HCT116 (cell line): ENCODE measurements at places on chromosomes 3 and 15.

- no peaks in the 10 kb centered on the region; the same call in 1 of the 2 replicates for H3K27me3 ChIP-seq
- H3K4me1 ChIP-seq = no peaks in the 10 kb centered on the region
- no peak for DNase-seq
- H3K4me3 ChIP-seq = no peak overlapping the region
- no peak overlapping the region for H3K27ac ChIP-seq
Measured at GRCh38 chr3:131962982-131963381, 71.8 kb downstream of the CPNE4 start.

- no peak for DNase-seq
- H3K36me3 ChIP-seq = no peaks in the 10 kb centered on the region
- no peak overlapping the region for H3K27ac ChIP-seq
- no peak overlapping the region for H3K4me3 ChIP-seq
- H3K4me1 ChIP-seq = no peaks in the 10 kb centered on the region
Measured at GRCh38 chr3:106829206-106829605, 548.0 kb upstream of the CCDC54 start.

DNA sequence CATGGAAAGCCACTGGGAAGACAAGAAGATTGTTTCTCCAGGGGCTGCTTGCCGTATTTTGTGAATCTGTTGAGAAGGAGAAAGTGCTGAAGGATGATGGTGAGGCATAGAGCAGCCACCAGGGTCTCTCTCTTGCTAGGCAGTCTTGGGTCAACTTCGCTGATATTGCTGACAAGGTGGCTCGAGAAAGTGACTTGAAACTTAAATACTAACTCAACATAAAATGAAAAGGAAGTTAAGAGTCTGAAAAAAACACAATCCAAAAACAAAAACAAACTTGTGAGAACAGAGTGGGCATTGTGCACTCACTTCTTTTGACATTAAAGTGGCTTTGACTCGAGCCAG is 90.1 kb downstream of the CHST2 start:
- no peaks in the 10 kb centered on the region for H3K4me1 ChIP-seq
- no peak for DNase-seq
- no peak overlapping the region for H3K27ac ChIP-seq
- H3K27me3 ChIP-seq = no peaks in the 10 kb centered on the region

DNA sequence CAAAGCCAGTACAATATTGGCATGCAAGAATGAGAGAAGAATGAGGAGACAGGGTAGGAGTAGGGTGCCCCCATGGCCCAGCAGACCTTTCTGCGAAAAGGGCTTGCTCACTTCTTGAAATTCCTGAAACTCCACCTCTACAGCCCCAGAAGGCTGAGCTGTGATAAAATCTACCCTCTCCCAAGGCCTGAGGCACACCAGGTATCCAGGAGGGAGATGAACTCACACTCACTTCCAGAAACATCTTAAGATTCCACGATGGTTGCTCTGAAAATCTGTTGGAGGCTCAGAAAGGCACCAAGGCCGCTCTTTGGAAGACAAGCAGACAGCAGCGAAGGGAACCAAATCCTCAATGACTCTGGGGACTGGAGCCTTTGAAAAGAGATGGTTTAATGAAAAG is 297.5 kb downstream of the UACA start:
- H3K36me3 ChIP-seq = no peaks in the 10 kb centered on the region
- H3K4me3 ChIP-seq = no peak overlapping the region
- H3K4me1 ChIP-seq = peaks cover under 1% of the 10 kb centered on the region; the same call in 1 of the 2 replicates
- H3K27ac ChIP-seq = no peak overlapping the region

GRCh38 chr3:11272906-11273574 is 843 bp downstream of the ATG7 start:
- H3K36me3 ChIP-seq = peaks cover 3% of the 10 kb centered on the region
- H3K27ac ChIP-seq = peak overlapping the region; percentile 57; the same call in 1 of the 2 replicates
- no peaks in the 10 kb centered on the region for H3K27me3 ChIP-seq

GRCh38 chr15:84598993-84599392 is 1.8 kb upstream of the ZSCAN2 start:
- no peak overlapping the region for H3K4me3 ChIP-seq
- H3K36me3 ChIP-seq = 0 out of 2 replicates have a peak, but pooled peaks cover under 1% of the 10 kb centered on the region
- H3K4me1 ChIP-seq = peaks cover 2% of the 10 kb centered on the region
- peak; percentile 44 for DNase-seq
- no peaks in the 10 kb centered on the region for H3K27me3 ChIP-seq

GRCh38 chr3:159845737-159846136 is 142.9 kb upstream of the IL12A start:
- no peak for DNase-seq
- H3K27me3 ChIP-seq = no peaks in the 10 kb centered on the region
- H3K4me3 ChIP-seq = no peak overlapping the region
- no peaks in the 10 kb centered on the region for H3K36me3 ChIP-seq
- H3K4me1 ChIP-seq = no peaks in the 10 kb centered on the region

DNA sequence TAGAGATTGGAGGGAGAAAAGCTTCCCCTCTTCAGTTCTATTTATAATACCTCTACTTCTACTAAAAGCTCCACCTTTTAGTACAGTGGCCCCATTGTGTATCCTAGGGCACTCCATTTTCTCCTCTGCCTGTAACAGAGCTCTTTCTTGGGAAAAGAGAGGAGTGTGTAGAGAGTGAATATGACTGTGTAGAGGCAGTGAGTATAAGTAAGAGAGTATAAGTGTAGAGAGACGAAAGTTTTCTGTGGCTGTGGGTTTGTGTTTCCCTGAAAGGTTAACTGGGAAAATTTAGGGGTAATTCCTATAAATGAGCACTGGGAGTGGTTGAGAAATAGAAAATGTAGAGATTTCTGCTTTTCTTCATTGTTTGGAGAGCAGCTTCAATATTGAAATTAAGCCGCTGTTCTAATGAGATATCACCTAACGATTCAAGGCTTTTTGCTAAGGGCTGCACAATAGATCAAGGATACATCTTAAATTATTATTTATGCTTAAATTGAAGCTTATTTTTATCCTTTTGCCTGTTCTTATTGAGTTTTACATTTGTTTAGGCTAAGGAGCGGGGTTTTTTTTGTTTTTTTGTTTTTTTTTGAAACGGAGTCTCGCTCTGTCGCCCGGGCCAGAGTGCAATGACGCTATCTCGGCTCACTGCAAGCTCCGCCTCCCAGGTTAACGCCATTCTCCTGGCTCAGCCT is 6.9 kb downstream of the IQGAP1 start:
- DNase-seq = no peak
- no peaks in the 10 kb centered on the region for H3K27me3 ChIP-seq
- peaks cover 18% of the 10 kb centered on the region for H3K4me1 ChIP-seq

DNA sequence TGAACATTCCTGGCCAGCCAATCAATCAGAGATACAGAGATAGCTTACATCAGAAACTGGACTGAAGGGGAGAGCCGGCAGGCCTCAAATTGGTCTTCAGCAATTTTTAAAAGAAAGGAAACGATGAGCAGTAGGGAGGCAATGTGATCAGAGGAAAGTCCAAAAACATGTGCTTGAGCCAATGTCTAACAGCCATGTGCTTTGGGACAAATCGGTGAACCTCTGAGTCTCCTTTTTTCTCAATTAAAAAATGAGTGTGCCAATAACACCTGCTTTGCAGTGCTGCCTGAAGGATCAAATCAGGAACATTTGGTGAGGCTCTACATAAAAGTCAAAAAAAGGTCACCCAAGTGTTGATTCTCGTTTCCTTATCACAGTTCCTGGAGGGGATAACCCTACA is 7.4 kb upstream of the EIF4E3 start:
- H3K36me3 ChIP-seq = no peaks in the 10 kb centered on the region
- no peak overlapping the region for H3K4me3 ChIP-seq
- no peak overlapping the region for H3K27ac ChIP-seq
- no peaks in the 10 kb centered on the region; the same call in 1 of the 2 replicates for H3K27me3 ChIP-seq
- DNase-seq = no peak
- no peaks in the 10 kb centered on the region; the same call in 1 of the 2 replicates for H3K4me1 ChIP-seq

GRCh38 chr3:71998995-71999673 is 214.2 kb upstream of the PROK2 start:
- no peak for DNase-seq
- no peaks in the 10 kb centered on the region for H3K36me3 ChIP-seq
- no peak overlapping the region for H3K4me3 ChIP-seq
- no peak overlapping the region for H3K27ac ChIP-seq
- H3K27me3 ChIP-seq = peaks cover 51% of the 10 kb centered on the region

DNA sequence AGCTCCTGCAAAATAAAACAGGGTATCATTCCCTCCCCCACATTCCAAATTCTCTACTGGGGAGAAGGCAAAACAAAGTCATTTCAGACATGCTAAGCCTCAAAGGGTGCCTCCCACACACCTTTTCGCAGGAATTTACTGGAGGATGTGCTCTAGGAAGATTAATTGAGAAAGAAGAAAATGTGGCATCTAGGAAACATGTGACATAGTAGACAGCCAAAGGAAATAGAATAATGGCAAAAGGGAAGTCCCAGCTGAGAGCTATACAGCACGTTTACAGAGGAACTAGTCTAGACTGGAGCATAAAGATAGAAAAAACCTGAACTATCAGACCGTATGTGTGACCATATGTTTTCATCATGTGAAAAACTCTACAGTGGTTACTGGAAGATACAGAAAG is 58.8 kb upstream of the MELTF start:
- no peak overlapping the region for H3K4me3 ChIP-seq
- H3K36me3 ChIP-seq = no peaks in the 10 kb centered on the region
- no peaks in the 10 kb centered on the region for H3K27me3 ChIP-seq
- H3K27ac ChIP-seq = no peak overlapping the region
- peaks cover 7% of the 10 kb centered on the region for H3K4me1 ChIP-seq
- no peak for DNase-seq

GRCh38 chr3:171443211-171443957 is 16.8 kb downstream of the TNIK start:
- no peak overlapping the region for H3K27ac ChIP-seq
- H3K36me3 ChIP-seq = no peaks in the 10 kb centered on the region
- no peak overlapping the region for H3K4me3 ChIP-seq
- no peaks in the 10 kb centered on the region for H3K27me3 ChIP-seq
- peaks cover 6% of the 10 kb centered on the region; the same call in 1 of the 2 replicates for H3K4me1 ChIP-seq

DNA sequence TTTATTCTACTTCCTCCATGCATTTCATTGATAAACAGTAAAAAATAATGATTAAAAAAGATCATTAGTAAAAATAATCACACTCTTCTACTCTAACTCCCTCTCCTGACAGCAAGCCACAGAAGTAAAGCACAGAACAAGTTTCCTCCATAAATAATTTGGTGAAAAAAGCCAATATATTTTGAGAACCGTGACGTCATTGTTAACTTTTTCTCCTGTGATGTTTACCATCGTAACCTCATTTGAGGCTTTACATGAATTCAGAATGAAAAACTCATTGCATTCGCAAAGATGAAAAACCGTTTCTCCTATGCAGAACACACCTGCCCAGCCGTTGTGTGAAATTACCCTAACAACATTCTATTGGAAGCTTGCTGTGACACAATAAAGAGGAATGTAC is 120.7 kb downstream of the NSUN3 start:
- H3K36me3 ChIP-seq = no peaks in the 10 kb centered on the region
- no peaks in the 10 kb centered on the region; the same call in 1 of the 2 replicates for H3K4me1 ChIP-seq
- H3K27me3 ChIP-seq = no peaks in the 10 kb centered on the region

DNA sequence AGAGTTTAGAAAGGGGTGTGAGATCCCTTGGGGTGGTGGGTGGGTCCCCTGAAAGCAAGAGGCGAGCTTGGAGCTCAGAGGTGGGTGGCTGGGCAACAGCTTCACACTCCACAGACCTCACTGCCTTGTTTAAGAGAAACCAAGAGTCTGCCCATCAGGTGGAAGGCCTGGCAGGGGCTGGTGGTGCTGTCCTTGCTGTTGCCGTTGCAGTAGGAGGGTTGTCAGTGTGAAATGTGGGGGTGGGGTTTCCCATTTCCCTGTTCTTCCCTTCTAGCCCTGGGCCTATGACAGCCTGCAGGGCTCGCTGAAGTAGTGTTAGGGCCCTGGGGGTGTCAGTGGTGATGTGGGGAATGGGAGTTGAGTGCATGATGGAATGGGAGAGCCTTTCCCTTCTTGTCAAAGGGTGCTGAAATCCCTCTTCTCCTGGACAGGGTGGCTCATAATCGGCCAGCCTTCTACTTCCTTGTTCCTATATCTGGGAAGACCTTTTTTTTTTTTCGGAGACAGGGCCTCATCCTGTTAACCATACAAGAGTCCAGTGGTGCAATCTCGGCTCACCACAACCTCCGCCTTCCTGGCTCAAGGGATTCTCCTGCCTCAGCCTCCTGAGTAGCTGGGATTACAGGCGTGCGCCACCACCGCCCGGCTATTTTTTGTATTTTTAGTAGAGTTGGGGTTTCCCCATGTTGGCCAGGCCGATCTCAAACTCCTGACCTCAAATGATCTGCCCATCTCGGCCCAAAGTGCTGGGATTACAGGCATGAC is 4.3 kb downstream of the PLEKHO2 start:
- no peak overlapping the region for H3K4me3 ChIP-seq
- no peak overlapping the region for H3K27ac ChIP-seq

- H3K4me3 ChIP-seq = no peak overlapping the region
- H3K27ac ChIP-seq = no peak overlapping the region
- DNase-seq = no peak
- no peaks in the 10 kb centered on the region for H3K27me3 ChIP-seq
- no peaks in the 10 kb centered on the region for H3K36me3 ChIP-seq
Measured at GRCh38 chr3:144821583-144821982, 850.0 kb downstream of the DIPK2A start.

DNA sequence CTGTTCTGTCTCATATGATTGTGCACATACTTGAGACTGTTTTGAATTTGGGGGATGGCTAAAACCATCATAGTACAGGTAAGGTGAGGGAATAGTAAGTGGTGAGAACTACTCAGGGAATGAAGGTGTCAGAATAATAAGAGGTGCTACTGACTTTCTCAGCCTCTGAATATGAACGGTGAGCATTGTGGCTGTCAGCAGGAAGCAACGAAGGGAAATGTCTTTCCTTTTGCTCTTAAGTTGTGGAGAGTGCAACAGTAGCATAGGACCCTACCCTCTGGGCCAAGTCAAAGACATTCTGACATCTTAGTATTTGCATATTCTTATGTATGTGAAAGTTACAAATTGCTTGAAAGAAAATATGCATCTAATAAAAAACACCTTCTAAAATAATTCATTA is 5.1 kb downstream of the CCR5 start:
- no peak overlapping the region for H3K27ac ChIP-seq
- H3K4me1 ChIP-seq = peaks cover 3% of the 10 kb centered on the region; the same call in 1 of the 2 replicates
- DNase-seq = no peak
- H3K36me3 ChIP-seq = no peaks in the 10 kb centered on the region

DNA sequence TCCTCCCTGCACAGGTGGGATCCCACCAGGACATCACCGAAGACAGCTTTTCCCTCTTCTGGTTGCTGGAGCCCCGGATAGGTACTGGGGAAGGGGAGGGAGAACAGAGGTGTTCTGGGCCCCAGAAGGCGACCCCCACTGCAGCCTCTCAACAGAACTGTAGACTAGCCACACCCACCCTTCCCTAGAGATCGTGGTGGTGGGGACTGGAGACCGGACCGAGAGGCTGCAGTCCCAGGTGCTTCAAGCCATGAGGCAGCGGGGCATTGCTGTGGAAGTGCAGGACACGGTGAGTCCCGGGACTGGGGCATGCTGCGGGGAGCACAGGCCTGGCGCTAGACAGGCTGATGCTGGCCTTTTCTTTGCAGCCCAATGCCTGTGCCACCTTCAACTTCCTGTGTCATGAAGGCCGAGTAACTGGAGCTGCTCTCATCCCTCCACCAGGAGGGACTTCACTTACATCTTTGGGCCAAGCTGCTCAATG is 809 bp downstream of the NDUFAF3 start:
- DNase-seq = no peak
- peak overlapping the region; percentile 99 for H3K27ac ChIP-seq
- peaks cover 18% of the 10 kb centered on the region for H3K36me3 ChIP-seq
- peaks cover 57% of the 10 kb centered on the region for H3K4me1 ChIP-seq
- H3K27me3 ChIP-seq = no peaks in the 10 kb centered on the region
